ENCODE measurements at places on chromosomes 7 and 10.

DNA sequence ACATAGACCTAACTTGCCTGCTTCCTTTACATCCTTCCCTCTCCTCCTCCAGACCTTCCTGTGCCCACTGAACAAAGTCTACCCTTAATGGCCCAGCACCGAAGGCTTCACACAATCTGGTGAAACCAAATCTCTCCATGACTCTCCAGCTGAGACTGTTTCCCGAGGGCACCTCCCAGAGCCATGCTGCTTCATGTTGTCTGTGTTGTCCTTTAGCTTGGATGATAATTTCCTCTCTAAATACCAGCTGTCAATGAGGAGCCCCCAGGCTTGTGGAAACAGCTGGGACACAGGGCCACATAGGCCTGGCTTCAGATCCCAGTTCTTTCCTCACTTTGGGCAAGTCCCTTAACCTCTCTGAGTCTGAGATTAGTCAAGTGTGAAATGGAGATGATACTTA is 54.3 kb downstream of the DLD start:
- no peak for DNase-seq

DNA sequence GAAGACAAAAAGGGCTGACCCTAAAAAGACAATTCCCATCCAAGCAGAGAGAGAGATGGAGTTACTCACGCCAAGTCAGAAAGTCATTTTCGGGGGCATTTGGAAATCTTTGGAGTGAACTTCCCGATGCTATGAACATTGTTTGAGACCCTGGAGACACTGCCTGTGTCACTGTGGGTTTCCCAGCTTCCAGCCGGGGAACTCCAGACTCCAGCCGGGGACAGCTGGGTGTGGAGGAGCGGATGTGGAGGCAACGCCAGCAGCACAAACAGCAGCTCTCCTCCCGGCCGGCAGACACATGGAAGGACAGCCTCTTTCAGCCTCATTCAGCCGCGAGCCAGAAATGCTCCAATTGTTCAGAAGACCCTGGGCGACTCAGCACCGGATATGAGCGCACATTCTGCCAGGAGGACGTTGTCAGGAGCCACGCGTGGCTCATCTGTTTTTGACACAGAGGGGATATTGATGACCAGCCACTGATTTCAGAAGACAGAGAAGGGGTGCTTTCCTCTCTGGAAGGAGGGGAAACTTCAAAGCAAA is 97.6 kb downstream of the PRPF18 start:
- no peak for DNase-seq

- DNase-seq, result no peak
Measured at GRCh38 chr10:36023939-36024338, 381.8 kb upstream of the FZD8 start.

DNA sequence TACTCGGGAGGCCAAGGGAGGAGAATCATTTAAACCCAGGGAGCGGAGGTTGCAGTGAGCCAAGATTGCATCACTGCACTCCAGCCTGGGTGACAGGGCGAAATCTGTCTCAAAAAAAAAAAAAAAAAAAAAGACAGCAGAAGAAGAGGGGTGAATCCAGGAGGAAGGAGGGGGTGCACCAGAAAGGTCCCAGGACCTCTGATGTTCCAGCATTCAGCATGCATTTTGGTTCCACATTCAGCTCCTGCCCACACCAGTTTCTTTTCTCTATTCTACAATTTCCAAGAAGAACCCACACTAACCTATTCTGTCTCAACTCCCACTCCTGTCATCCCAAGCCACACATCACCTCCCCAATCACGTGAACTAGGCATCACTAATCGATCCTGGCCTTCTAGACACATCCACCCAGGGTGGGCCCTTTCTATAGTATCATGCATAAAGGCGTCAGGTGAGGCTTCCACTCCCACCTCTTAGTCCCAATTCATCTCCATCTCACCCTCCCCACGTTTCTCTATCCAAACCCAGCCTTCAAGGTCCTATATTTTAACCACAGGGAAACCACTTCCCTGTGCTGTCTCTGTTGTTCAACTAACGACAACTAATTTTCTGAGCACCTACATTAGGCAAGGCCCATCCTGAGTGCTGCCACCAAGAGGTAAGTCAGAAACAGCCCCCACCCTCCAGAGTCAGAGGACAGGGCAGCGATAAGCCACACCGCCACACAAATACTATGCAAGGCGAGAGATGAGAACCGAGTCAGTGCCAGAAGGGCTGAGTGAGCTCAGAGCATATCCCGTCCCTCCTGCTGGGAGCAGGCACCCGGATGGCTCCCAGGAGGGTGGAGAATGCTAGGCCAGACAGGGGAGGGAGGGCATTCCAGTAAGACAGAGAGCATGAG is 2.2 kb downstream of the ANXA11 start:
- peak; percentile 76 for DNase-seq

DNA sequence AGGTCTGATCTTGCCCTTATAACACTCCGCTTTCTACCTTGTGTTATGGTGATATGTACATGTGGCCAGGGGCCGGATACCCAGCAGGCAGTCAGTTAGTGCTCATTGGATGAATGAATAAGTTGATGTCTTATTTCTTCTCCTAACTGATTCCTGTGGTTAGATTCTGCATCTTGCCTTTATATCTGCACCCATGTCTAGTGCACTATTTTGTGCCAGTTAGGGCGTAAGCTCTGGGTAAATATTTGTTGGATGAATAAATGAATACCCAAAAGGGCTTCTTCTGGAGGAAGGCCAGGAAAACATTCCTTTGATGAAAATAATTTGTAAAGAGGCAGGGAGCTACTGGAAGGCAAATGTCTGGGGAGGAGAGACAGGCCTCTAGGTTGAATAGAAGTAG is 148.2 kb downstream of the CHN2 start:
- no peak for DNase-seq

Data from CD4-positive, alpha-beta T cell treated with Interleukin-1 beta for 1 hour (primary cell).